ENCODE measurements at places on chromosomes 5 and 9.

- no peak for DNase-seq
These were observed 93.2 kb downstream of the ZFAND5 start for GRCh38 chr9:72271613-72272478.

- no peak for DNase-seq
These were observed 26.6 kb downstream of the TRPM6 start for GRCh38 chr9:74861071-74861470.

- DNase-seq = no peak
These were observed 5.7 kb downstream of the FIBCD1 start for GRCh38 chr9:130933114-130934046.

GRCh38 chr5:56565644-56566043, 249.7 kb upstream of the MAP3K1 start:
- DNase-seq = no peak

- no peak for DNase-seq
These were observed 92.9 kb upstream of the CLINT1 start for GRCh38 chr5:157951673-157952373.

DNA sequence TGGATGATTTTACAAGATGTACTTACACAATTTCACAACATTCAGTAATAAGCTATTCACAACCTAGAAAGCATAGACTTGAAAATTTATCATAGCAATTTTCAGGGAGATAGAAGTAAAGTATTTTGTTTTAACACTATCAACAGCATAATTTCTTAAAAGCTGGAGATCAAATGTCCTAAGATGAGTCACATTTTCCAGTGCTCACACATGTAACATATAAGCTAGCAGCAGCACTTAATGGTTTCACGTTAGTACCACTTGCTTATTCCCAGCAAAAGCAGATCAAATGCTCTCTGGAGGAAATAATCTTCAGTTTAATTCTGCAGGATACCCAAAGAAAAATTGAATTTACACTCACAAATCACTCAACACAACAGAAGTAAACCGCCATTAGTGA, 6.5 kb downstream of the OR13C8 start:
- DNase-seq = no peak

- DNase-seq = no peak
These were observed 676.5 kb downstream of the DMRTA1 start for GRCh38 chr9:23123048-23123632.

DNA sequence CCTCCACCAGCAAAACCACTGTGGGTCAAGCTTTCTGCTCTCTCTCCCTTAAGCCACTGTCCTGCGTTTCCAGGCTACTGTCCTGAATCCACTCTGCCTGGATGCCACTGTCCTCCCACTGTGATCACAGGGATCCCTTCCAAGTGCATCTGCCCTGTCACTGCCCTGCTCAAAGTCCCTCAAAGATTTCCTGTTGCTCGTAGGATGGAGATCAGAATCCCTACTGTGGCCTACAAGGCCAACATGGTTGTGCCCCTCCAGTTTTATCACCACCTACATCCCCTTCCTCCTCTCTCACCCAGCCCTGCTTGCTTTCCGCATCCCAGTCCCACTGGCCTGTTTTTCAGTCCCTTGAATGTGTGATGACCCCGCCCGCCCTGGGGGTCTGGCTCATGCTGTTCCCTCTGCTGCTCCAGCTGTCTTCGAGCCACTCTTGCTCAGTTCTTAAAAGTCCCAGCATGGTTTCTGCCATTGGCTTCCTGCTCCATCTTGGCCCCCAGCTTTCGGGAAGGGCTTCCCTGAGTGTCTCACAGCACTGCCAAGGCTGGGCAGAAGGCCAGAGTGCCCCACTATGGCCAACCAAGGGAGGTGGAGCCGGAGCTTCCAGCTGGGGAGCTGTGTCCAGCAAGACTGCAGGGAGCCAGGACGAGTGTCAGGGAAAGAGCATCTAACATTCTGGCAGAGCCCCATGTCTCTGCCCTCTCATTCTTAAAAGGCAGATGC, 12.9 kb upstream of the FRRS1L start:
- no peak for DNase-seq

- DNase-seq = no peak
These were observed 40.8 kb upstream of the CCDC152 start for GRCh38 chr5:42715785-42716184.

DNA sequence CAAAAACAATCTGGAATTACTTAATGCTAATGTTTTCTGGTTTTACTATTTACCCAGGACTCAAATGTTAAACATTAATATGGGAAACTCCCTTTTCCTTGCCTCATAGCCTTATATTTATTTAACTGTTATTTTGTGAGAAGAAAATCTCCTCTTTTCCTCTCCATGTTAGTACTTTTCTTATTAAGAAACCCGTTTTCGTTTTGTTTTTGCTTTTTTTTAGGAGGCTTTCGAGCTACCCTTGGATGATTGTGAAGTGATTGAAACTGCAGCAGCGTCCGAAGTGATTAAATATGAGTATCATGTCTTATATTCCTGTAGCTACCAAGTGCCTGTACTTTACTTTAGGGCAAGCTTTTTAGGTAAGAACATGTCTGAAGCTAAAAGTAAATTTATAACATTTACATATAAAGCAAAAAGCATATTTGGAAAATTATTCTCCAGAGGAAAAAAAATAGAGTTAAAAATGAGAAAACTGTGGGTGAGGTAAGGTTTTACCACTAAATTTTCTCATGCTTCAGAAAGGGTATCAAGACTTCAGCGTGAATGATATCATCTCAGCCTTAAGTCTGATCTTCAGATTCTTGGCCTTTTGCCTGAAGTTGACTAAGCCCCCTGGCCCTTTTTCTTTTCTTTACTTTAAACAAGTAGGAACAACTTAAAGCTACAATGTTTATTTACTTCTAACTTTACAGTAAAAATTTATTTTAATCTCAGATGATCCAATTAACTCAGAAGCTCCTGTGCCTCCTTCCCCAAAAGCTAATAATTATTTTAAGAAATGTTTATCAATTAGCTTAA, 113.8 kb downstream of the RPS23 start:
- no peak for DNase-seq

- no peak for DNase-seq
These were observed 588.4 kb upstream of the COX7C start for GRCh38 chr5:86029308-86029707.
